Stimulated activated CD8-positive, alpha-beta memory T cell treated with anti-CD3 and anti-CD28 coated beads, Interleukin-2, amount 100 ng/mL, for 48 hours (primary cell): ENCODE measurements at places on chromosomes 1 and 21.

DNA sequence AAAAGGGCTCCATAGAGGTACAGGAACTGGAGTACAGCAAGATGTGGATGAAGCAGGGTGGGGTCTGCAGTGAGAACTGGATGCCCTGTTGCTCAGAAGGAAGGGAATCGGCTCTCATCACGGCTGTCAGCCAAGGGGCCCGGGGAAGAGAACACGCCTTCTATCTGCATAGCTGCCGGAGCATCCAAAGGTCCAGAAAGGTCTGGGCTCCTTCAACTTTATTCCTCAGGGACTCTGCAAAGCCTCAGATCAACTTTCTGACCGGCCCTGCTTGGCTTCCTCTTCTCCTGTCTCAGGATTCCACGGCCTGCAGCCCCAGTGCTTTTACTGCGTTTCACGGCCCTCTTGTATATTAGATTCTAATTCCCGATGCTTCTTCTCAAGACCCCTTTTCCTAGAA lies 34.8 kb downstream of the KRTAP19-8 start:
- no peak for DNase-seq

DNA sequence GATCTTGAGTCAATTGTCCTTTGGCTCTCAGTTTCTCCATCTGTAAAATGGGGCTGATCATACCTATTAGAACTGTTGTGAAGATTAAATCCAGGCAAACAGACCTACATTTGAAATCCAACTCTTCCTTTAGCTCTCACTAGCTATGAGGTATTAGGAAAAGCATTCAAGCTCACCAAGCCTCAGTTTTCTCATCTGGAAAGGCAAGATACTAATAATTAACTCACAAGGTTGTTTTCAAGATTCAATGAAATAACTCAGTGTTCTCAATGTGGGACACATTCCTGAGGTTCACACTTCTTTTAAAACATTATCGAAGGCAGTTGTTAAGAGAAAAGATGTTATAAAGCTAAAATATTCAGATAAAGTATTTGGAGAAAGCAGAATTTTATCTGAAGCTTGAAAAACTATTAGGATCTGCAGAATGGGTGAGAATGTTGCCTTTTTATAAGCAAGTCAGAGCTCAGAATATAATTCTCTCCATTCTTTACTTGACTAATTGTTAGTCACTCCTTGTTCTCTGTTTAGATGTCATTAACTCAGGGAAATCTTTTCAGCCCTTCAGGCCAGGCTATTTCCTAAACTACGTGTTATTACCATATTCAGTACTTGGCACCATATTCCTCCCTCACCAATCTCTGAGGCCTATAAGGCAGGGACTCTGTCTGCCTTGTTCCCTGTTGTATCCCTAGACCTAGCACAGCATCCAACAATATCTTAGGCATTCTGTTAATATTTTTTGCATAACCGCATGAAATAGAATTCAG lies 72.0 kb upstream of the VAV3 start:
- DNase-seq = no peak

- DNase-seq = no peak
Observed at GRCh38 chr1:51331206-51332100, 1.1 kb upstream of the TTC39A start.

DNA sequence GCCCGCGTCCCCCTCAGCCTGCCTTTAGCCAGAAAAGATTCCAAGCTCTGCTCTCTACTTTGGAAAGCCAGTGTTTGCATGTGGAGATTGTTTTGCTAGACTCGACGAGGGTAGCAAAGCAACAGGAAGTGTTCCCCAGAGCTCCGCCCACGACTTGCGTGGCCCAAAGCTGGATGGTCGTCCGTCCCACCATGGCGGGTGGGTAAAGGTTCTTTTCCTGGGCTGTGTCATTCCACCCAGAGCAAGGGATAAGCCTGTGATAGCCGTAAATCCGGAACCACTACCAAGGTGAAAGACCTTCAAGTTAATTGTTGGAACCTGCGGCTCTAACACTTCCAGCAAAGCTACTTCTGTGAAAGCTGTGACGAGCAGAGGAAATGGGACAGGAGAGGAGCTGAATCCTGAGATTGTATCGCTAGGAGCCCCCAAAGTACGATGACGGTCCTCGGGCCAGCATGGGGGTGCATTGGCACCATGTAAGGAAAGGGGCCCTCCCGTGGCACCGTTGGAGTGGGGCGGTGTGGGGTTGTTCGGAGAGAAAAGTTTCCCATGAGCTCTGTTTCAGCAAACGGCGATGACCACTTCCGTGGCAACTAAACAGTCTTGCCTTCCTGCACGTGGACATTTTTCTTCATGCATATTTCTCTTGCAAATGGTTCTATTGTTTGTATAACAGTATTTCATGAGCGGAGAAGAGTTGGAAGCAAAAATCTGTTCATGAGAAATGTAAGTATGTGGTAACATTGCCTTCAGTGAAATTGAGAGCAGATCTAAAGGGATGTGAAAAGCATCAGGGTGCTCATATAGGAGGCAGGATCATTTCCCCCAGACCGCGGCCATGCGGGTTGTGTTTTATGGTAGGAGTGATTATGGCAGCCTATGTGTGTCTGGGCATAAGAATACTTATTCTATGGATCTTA lies 8.4 kb downstream of the MX2 start:
- no peak for DNase-seq

- DNase-seq = no peak
Observed at GRCh38 chr1:245023222-245023621, 131.6 kb upstream of the KIF26B start.

DNA sequence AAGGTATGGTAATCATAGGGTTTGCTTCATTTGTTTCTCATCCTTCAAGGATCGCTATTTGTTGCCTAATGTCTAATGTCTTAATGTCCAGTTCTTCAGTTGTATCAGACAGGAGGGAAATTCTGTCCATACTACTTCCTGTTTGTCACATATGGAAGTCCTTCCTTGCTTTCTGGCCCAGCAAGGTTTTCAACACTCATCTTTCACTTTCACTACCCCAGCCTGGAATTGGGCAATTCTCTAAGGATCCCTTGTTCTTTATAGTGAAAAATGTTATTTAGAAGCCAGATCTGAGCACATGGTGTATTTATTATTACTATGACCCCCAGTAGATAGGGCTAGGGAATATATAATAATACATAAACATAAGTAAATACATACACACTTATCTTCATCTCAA lies 50.6 kb upstream of the SLC35A3 start:
- DNase-seq = no peak

DNA sequence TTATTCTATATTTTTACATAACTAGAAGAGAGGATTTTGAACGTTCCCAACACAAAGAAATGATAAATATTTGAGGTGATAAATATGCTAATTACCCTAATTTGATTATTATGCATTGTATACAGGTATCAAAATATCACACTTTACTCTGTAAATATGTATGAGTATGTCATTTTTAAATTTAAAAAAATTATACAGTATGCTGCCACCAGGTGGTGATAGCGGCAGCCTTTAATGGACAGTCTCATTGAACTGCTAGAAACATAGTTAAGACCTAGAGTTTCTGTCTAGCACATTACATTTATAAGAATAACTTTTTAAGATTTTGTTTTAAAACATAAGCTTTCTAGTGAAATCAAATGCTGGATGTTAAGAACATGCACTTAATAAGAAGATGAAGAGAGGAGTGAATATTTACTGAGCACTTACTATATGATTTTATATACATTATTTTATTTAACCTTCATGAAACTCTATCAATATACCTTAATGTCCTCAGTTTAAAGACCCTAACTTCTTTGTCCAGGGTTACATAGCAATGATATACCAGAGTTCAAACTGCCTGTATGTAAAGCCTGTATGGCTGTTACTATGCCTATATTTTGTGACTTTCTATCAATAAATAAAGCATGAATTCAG lies 207.1 kb downstream of the NUF2 start:
- DNase-seq = no peak

GRCh38 chr1:188906921-188907641 lies 1570.6 kb downstream of the BRINP3 start:
- no peak for DNase-seq

DNA sequence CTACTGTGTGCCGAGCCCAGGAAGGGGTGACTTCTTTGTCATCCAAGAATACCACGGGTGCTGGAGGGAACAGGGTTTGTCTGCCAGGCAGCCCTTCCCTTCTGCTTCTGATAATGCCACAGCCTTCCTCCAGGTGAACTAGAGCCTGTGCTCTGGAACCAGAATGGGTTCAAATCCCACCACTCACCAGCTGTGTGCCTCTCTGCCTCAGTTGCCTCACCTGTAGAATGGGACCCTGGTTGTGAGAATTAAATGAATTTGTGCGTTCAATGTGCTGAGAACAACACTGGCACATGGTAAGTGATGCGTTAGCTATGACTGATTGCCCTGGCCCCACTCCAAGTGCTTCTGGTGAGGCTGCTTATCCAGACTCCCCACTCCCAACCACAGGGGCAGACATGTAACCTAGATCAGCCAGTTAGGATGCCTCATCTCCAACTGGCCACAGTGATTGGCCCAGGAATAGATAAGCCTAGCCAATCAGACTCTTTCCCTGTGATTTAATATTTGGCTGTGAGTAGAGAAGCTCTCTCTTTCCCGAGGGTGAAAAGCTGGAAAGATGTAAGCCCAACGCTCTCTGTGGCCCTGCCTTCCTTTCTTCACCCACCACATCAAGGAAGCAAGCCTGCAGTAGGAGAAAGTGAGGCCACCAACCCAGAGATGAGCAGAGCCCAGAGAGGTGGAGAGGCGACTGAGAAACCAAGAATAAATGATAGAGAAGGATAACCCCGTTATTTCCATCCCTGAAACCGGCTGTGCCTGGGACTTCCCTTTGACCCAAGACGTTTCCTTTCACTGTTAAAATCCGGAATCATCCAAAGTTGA lies 20.8 kb upstream of the LAPTM5 start:
- DNase-seq = no peak

GRCh38 chr1:19640363-19641316 lies 3.5 kb upstream of the NBL1 start:
- no peak for DNase-seq

- DNase-seq = no peak
Observed at GRCh38 chr1:12464598-12465056, 153.4 kb downstream of the DHRS3 start.

DNA sequence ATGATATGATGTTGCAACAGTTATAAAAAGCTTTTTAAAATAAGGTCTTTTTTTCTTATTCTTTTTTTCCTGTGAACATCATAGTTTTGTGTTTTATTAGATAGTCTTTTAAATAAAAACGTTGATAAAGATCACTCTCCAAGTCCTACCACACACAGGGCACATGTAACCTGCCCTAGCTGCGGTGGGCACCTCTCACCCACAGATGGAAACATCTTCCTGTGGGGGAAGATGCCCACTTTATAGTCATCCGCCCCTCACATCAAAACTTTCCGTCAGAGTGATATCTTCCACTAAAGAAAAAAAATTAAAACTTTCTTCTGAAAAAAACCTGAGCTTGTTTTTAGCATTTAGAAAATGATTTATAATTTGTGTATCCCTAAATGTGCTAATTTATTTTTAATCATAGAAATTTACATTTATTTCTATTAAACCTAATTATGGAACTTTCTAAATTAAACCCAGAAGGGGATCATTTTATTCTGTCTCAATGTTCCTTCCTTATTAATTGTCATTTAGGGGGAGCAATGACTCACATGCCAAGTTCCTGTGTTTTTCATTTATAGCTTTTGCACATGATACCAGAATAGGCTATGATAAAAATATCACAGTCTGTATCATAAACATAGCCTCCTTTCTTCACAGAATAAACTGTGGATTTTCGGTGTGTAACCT lies 24.7 kb downstream of the TNFRSF9 start:
- DNase-seq = peak; percentile 25

DNA sequence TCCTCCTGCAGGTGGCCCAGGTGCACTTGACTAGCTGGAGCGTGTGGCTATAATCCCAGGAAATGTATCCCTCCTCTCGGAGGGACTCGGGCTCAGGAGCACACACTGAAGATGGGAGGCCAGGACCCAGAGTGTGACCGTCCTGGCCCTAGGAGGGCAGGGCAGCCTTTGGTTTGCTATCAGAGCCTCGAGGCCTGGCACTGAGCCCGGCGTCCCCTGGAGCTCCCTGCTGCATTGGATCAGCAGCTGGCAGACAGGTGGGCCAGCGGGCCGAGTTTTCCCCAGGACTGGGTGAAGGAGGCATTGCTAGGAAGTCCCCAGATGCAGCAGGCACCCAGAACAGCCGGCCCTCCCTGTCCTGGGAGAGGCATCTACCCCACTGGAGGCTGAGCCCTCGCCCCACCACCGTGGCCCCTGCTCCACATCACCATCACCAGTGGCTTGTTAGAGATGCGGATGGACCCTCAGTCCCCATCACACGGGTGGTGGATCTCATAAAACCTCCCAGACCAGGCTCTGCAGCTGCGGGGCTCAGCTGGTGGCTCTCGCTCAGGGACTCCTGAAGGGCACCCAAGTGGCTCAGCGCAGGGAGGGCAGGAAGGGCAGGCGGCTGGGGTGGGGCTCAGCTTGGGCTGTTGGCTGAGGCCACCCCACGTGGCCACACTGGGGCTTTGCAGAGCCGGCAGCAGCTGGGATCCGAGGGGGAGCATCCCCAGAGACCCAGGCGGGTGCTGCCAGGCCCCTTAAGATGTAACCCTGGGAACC lies 32.7 kb upstream of the POFUT2 start:
- DNase-seq = no peak

DNA sequence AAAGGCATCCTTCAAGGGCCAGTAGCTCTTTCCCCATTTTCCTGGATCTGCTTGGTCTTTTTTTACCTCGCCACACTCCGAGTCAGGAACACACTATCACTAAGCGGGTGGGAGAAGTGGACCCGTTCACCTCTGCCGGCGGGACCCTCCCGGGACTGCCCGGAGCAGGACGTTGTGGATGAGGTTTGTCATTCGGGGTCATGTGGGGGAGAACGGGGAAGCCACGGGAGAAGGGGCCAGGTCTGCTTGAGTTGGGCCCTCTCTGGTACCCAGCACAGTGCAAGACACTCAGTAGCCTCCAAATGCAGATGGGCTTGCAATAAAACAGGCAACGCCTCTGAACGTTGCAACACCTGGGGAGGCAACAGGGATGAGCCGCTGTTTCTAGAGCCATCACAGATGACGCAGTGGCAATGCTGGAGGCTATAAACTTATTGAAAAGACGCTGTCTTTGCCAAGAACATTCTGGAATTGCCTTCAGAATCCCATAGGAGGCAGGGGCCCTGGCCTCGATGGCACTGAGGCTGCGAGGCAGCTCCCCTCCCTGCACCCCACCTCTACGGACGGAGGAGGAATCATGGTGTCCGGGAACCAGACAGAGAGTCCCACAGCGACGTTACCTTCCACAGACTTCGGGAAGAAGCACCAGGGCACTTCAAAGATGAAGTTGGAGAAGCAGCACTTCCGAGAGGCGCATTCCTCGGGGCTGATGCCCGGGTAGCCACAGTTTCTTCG lies 3.8 kb downstream of the TFF2 start:
- no peak for DNase-seq

- DNase-seq = no peak
Observed at GRCh38 chr1:218473522-218473921, 128.4 kb downstream of the TGFB2 start.

- no peak for DNase-seq
Observed at GRCh38 chr1:88744142-88744541, 60.1 kb downstream of the PKN2 start.
